GM13977 (cell line): ENCODE measurements at places on chromosomes 1 and 21.

GRCh38 chr1:76782809-76783208 is 84.5 kb upstream of the ST6GALNAC5 start:
- no peak for DNase-seq

DNA sequence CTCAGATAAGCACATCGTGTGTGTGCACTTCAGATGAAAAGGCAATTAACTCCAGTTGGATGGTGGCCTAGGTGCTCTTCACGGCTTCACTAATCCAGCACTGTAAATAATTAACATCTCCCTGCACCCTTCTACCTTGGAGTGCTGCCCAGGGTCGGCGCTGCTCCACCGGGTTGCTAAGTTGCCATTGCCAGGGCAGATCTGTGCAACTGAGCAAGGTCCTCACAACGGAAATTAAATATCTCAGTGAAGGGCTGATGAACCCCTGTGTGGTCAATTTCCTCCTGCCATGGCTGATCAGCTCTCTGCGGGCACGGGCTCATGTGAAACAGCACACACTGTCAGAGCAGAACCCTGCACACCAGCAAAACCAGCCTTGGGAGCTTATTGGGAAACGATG is 63.2 kb downstream of the SYDE2 start:
- no peak for DNase-seq

DNA sequence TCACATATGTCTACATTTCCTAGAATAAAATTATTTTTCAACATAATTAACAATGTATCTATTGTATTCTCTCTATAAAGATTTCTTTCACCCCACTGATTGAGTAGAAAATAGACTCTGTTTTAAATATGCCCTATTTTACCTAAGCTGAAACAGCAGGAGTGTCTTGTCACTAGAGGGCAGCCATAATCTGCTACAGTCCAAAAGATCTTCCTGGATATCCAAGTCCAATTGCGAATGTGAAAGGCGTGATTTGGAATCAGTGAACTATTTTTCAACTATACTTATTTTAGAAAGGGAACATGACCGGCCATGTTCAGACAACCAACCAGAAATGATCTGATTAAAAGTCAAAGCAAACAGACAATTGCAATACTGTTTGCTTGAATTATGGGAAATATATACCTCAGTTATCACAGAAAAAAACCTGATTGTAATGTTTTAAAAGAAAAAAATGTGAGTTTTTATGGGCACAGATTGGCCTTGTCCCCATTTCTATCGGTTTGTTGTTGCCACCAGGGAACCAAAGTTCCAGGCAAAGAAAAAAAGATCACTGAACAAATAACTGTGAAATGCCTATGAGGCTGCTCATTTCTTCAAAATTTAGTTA is 1211.0 kb upstream of the ADGRL4 start:
- DNase-seq: no peak

DNA sequence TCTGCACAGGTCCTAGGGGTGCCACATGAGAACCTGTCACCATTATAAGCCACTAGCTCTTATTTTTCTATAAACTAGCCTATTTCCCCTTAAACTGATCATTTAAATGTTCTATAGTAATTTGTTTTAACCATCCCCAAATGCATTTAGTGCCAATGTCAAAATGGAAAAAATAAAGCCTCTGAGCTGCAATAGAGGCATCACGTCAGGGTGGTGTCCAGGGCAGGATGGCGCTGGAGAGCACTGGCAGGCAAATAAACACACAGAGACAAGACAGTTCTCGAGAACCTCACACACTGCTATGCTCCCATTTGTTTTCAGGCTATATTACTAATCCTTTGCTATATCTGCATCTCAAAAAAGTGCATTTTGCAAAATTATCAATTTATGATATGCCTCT is 73.4 kb upstream of the NEK2 start:
- no peak for DNase-seq
